ENCODE measurements at places on chromosomes 7 and 10. TPM values are rescaled to one million over a fixed set of nuclear protein-coding genes. Genes with fewer than 3 reads are reported as not detected.

The ZNF727 gene
- 0.13 TPM for total RNA-seq

The EPO gene
- total RNA-seq: not detected

The MRPL43 gene
- total RNA-seq: 83.3 TPM

The AP1S1 gene
- 18.7 TPM for total RNA-seq

The CALHM3 gene
- total RNA-seq: not detected

The C7orf57 gene
- total RNA-seq: not detected

All from gastrocnemius medialis (tissue), 4 donors.